HT1080 (cell line): ENCODE measurements at places on chromosomes 7 and 10. TPM values are rescaled to one million over a fixed set of nuclear protein-coding genes. Genes with fewer than 3 reads are reported as not detected.

DNA sequence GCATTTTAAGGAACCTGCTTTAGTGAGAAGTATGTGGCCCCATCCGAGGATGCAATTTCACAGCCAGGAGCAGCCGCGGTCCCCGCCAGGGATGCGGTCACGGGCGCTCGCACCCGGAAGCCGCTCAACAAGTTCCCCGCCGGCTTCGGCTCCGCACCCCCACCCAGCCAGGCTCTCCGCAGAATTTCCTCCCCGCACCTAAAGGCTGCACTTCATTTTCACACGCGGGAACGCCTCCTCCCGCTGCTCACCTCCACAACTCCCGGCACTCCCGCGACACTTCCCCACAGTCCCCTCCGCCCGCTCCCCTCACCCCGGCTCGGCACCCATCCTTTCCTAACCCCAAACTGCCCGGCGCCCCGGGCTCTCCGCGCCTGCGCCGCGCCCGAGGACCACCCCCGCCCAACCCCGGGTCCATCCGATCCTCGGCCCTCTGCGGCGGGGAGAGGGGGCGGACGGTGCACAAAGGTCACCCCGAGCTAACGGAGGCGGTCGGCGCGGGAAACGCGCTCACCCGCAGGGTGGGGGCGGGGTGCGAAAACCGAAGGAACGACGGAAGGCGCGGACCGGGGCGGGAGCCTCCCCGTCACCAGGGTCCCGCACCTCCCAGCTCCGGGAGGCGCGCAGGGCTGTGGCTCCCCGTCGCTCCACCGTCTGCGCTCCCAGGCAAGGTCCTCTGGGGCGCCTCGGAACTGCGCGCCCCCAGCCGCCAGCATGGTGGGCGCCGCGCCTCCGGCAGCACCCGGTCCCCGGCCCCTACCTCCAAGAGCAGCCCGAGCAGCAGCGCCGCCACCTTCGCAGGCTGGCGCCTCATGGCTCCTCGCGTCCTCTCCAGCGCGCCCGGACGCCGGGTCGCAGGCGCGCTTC, 558 bp downstream of the VOPP1 start:
- peak; percentile 38 for DNase-seq

- DNase-seq: no peak
These were observed 30.5 kb downstream of the HHEX start for GRCh38 chr10:92719991-92720830.

DNA sequence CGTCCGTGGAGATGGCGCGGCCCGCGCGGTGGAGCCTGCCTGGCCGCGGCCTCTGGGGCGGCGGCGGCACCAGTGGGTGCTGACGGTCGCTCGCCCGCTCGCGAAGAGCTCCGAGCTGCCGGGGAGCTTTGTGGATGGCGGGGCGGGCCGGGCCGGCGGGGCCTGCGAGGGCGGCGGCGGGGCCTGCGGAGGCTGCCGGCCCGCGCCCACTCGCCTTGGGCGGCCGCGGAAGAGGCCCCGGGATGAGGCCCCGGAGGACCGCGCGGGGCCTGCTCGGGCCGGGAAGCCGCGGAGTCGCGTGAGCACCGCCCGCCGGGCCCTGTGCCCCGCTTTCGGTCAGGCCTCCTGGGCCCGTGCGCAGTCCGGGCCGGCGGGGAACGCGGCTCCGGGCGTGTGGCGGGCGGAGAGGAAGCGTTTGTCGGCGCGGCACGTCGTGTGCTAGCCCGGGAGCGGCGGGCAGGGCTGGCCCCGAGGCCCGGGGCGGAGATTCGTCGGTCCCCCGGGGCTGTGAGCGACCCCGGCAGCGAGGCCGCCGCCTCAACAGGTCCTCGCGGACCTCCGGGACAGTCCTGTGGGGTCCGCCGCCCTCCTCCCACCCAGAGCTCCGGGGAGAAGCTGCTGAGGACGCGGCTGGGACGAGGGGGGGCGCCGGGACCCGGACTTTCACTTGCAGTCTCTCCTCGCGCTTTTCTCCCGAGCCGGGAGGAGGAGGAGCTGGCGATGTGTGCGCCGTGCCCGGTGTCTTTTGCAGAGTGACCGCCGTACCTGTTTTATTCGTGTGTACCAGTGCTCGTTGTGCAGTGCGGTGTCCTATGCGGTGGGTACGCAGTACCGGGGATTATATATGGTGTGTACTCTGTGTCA, 578 bp downstream of the ZMYND11 start:
- no peak for DNase-seq

- no peak for DNase-seq
These were observed 58.1 kb downstream of the CAV1 start for GRCh38 chr7:116582806-116583444.

- no peak for DNase-seq
These were observed 79.4 kb upstream of the PRKCQ start for GRCh38 chr10:6659451-6659850.

GRCh38 chr10:43113201-43114087, 24.8 kb upstream of the CSGALNACT2 start:
- no peak for DNase-seq

DNA sequence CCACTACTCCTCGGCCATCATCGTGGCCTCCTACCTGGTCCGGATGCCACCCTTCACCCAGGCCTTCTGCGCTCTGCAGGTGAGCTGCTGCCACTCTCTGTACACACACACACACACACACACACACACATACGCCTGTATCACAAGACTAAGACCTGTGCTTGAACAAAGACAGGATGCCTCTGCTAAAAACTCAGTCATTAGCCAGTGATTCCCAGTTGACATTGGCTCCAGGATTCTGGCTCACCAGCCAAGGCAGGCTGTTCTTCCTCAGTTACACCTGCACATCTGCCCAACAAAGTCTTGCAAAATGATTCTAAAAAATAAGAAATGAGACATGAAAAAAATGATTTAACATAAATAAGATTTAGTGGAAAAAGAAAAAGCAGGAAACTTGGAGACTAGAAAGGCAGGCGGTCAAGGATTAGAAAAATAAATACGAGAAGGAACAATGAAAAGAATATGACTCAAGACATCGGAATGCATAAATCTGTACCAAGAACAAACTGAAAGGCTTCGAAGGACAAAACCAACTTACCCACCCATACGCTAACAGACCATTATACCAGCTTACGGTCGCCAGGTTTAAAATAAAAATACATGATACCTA, 7.4 kb upstream of the LRRC18 start:
- peak; percentile 62 for DNase-seq

GRCh38 chr10:75733135-75733890, 301.9 kb downstream of the LRMDA start:
- DNase-seq: no peak

GRCh38 chr7:144113651-144114050, 4.3 kb downstream of the OR2A2 start:
- no peak for DNase-seq

- no peak for DNase-seq
These were observed 18.0 kb upstream of the MEST start for GRCh38 chr7:130473876-130474275.

DNA sequence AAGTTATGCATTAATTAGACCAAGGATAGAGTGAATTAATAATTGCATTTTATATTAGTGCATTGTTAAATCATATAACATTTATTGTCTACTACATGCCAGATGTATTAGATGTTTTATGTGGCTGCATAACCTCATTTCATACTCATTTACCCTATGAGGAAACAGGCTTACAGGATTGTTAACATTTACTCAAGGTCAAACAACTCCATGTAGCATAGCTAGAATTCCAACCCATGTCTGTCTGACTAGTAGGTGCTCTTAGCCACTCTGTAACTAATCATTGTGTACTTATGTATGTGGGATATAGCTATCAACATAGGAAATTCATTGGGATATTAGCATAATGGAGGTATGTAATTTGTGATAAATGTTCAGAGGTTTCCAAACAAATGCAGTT, 46.3 kb downstream of the PHYHIPL start:
- DNase-seq: no peak

DNA sequence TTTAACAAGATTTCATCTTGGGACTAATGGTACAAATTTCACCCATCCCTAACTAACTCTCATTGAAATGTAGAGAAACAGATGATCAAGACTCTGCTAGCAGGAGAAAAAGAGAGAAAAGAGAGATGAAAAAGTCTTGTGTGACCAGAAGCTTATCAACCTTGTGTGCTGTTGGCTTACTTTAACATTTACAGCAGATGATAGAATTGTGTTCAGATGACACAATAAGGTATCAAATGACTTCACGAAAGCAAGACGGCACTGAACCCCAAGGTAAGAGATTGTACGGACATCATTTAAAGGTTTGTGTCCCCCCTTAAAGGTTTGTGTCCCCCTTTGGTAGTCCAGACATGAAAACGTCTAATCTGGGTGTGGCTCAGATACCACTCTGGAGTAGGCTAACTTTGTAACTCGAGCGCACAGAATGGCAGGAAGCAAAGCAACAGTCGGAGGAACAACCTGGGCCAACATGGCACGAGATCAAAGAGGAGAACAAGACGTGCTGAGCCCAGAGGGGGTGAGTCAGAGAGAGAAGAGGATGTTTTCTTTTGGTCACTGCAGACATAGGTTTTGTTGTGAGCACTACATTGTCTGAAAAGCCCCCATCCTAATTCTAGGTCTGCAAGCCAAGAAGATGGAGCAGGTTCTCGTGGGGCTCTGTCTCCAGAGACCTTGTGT, 10.4 kb upstream of the LMBR1 start:
- DNase-seq: peak; percentile 94

GRCh38 chr10:132849546-132850031, 63.6 kb upstream of the NKX6-2 start:
- no peak for DNase-seq

- DNase-seq: peak; percentile 28
These were observed 14.9 kb upstream of the TES start for GRCh38 chr7:116195451-116195850.

DNA sequence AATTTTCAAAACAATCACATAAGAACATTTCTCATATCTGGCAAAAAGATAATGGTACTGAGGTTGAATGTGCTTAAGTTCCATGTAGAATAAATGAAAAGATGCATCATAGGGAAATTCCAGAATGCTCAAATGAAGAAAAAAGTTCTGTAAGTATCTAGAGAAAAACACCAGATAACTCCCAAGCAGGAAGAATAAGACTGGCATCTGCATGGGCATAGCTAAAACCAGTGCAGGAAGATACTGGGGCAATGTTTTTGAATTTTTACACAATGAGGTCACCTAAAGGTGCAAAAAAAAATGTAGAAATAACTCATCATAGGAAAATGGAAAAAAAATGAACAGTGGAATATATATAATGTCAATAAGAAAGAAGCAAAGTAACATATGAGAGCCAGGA, 275.2 kb downstream of the BAMBI start:
- DNase-seq: no peak

DNA sequence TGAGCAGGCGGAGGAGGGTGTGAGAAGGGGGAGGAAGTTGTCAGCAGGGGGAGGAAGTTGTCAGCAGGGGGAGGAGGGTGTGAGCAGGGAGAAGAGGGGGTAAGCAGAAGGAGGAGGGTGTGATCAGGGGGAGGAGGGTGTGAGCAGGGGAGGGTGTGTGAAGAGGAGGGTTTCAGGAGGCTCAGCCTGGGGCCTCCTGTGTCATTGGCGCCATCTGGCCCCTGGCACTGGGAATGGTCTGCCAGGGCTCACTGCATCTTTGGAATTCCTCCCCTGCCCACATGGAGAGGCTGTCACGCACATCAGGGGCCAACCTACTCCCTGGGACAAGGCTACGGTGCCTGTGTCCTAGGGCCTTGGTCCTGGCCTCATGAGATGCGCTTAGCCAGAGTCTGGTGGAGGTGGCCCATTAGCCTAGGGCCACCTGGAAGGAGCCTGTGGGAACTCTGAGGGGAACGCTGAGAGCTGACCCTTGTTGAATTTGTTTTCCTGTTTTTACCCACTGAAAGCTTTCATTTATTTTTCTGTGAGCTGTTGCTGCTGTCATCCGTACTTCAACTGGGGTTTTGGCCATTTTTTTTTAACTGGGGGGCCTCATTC, 18.0 kb downstream of the CAMK2B start:
- peak; percentile 73 for DNase-seq

- DNase-seq: no peak
These were observed 175.8 kb upstream of the KAT6B start for GRCh38 chr10:74650613-74651012.

DNA sequence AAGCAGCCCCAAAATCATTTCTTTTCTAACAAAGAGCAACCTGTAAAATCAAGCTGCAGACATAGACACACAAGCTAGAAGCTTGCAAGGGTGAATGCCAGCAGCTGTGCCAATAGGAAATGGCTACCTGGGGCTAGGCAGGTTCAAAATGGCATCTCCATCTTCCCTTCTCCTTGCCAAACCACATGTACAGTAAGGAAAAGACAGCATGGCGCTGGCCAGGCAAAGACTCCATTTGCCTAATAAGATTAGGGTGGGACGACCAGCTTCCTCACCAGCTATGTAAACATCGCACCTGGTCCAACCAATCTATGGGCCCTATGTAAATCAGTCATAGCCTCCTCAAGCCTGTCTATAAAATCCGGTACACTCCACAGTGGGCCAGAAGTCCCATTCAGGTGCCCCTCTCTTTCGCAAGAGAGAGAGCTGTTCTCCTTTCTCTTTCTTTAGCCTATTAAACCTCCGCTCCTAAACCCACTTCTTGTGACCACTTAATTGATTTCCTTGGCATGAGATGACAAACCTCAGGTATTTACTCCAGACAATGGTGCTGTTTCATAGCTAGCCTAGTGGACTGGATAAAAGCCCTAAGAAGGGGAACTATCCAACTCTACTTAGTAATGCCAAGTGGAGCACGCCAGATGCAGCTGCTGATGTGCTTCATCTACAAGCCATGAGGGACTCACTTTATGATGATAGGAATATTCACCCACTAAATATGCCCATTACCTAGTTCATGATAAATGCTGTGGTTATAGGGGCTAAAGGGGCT, 44.1 kb downstream of the HTR7 start:
- DNase-seq: peak; percentile 4

The GJD4 gene
- total RNA-seq: not detected in 2 replicates

The OR6B1 gene
- not detected in 2 replicates for total RNA-seq

The ARPC1A gene
- total RNA-seq: 292 and 359 TPM in 2 replicates
